ENCODE measurements at places on chromosomes 4 and X.

- DNase-seq = no peak
These were observed 9.8 kb downstream of the TMEM255A start for GRCh38 chrX:120301497-120301896.

GRCh38 chr4:6193399-6193798, 7.0 kb downstream of the JAKMIP1 start:
- DNase-seq = no peak

DNA sequence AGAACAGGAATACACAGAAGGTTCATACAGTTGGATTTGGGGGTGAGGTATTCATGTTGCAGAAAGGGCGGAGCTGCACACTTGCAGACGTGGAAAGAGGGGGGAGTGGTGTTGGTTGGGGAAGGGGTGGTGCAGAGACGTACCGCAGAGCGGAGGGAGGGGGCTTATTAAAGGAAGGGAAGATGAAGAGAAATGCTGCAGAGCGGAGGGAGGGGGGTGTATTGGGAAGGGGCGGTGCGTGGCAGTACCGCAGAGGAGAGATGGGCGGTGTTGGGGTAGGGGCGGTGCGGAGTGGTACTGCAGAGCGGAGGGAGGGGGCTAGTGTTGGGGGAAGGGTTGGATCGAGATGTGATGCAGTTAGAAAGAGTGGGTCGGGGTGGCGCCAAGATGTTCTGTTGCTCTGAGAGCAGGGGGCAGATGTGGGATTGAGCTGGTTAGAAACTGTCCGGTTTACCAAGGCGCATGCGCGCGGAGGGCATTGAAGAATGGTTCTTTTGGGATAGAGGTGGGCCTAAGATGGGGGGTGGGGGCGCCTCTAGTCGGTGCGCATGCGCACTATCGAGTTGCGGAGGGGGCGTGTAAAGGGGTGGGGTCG, 900 bp downstream of the TRO start:
- peak; percentile 50 for DNase-seq

- DNase-seq = no peak
These were observed 58.1 kb downstream of the NIPAL1 start for GRCh38 chr4:48074657-48075056.

DNA sequence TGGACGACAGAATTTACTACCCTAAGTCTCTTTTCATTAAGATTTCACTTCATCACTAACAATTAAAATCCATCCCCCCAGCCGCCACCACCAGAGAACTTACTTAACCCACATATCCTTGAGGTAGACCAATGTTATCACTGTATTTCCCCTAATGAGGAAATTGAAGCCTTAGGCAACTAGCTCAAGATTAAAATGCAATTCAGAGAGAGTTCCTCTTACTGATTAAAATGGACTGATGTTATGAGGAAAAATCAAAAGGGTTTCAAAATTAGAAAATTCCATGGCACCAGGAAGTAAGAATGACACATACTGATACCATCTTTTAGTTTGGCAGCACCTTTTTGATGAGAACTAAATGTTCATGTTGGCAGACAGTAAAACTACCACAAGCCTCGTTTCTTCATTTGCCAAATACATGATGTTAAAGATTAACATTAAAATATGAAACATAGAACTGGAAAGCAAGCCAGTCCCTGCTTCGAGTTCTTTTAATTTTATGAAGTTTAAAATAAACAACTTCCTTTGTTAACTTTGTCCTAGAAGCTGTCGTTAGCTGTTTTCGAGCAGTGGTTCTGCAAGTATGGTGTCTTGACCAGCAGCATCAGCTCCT, 69.3 kb upstream of the CCDC160 start:
- no peak for DNase-seq

GRCh38 chrX:107683124-107683895, 55.0 kb downstream of the PRPS1 start:
- DNase-seq = no peak

DNA sequence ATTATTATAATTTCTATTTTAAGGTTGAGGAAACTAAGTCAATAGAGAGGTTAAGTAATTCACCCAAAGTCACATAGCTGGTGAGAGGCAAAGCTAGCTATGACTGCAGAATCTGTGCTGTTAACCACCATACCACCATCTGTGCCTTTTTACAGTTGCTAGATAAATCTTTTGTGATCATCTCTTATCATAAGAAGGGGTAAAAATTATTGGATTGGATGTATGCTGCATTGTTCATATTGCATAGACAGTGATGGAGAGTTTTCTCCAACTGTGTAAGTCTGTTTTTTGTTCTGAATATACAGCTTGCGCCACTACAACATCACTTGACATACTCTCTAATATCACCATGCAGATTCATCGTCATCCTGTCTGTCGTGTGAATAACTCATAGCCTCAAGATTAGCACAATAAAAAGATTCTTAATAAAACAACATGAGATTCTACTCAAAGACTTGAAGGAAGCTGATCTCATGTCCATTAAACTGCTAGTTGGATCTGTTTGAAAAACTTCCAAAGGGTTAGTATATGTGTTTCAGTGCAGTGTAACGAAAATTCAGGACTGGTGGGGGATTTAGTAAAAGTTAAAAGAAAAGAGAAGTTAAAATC, 495.9 kb downstream of the SPRY1 start:
- DNase-seq = no peak

DNA sequence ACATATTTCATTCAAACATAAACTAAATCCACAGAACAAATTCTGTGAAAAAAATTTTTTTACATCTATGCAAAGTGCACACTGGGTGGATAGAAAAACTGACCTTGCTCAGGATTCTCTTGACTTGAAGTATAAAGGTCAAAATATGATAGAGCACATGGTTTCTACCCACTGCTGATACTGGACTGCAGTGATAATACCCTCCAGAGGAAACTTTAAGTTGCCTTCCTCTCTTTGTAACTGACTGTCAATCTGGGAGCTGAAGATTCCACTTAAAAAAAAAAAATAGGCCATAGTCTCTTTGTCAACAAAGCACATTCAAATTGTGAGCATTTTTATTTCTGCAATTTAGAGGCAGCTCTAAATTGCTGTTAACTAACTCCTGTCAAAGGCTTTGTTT, 3.2 kb upstream of the AMMECR1 start:
- DNase-seq = no peak

GRCh38 chr4:154314248-154314647, 177.4 kb downstream of the DCHS2 start:
- DNase-seq = no peak

DNA sequence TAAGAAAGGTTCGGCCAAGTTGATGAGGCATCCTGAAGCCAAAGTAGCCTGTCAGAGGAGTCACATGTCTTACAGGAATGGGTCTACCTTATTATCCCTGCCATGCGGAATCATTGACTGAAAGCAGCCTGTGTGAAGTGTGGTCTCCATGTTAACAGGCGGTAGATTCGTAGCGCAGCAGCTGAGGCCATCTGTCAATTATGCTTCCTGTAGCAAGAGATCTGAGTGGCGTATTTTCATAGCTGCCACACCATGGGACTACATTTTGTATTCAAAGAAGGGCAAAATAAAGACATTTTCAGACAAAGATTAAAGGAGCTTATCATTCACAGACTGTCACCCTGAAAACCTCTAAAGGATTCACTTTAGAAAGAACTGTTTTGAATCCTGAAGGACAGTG, 11.2 kb upstream of the MED14 start:
- DNase-seq = no peak

GRCh38 chrX:74529311-74529710, 85.1 kb downstream of the RLIM start:
- no peak for DNase-seq

GRCh38 chr4:169099771-169100180, 89.7 kb upstream of the CBR4 start:
- DNase-seq = no peak

GRCh38 chr4:39565878-39566600, 38.8 kb upstream of the UGDH start:
- no peak for DNase-seq

GRCh38 chr4:80388284-80388607, 52.7 kb downstream of the CFAP299 start:
- no peak for DNase-seq

- DNase-seq = no peak
These were observed 78.5 kb downstream of the MSN start for GRCh38 chrX:65745992-65746391.

DNA sequence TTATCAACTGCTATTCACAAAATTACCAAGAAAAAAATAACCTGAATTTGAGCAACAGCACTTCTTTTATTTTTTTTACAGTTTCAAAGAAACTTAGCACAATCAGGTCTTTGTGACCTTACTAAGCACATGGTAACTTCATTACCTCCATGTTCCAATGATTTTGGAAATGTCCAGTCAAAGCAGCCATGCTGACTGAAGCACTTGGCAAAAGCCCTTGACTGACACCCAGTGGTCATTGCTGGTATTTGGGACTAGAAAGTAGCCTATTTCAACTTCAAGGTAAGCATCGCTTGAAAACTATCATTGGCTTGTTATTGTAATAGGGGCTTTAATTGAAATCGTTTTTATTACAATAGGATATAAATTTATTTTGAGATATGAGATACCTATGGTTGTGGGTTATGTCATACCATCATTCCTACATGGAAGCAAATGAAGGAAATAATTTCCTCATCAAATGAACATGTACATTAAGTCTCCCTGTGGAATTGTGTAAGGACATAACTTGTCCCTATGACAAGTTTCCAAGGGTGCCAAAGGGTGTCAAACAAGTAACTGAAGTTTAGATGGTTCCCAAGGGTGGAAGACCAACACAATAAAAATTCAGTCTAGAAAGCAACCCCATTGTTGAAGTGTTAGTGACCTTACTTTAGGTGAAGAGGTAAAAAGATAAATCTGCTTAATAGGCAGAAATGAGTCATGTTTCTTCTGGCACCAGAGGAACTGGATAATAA, 15.2 kb upstream of the ANXA10 start:
- peak; percentile 6 for DNase-seq

- DNase-seq = no peak
These were observed 38.1 kb downstream of the PNPLA4 start for GRCh38 chrX:7889135-7889534.

DNA sequence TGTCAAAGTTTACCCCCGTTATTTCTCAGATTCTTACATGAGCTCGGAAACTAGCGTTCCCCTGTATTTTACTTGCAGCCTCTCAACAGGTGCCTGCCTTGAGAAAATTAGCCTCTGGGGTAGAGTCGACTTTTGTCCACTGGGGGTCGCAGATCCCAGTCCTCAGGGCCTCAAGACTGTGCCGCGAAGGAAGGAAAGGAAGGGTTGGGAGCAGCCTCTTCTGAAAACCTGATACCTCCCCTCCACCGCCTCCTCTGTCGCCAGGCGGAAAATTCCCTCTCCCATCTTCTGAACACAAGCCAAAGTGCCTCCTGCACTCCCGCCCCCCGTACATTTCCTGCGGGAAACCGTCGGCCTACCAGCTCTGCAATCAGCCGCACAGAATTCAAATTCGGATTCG, 44.4 kb upstream of the TMSB15B start:
- peak; percentile 22 for DNase-seq

- no peak for DNase-seq
These were observed 13.0 kb downstream of the SEPTIN11 start for GRCh38 chr4:76962406-76963130.

DNA sequence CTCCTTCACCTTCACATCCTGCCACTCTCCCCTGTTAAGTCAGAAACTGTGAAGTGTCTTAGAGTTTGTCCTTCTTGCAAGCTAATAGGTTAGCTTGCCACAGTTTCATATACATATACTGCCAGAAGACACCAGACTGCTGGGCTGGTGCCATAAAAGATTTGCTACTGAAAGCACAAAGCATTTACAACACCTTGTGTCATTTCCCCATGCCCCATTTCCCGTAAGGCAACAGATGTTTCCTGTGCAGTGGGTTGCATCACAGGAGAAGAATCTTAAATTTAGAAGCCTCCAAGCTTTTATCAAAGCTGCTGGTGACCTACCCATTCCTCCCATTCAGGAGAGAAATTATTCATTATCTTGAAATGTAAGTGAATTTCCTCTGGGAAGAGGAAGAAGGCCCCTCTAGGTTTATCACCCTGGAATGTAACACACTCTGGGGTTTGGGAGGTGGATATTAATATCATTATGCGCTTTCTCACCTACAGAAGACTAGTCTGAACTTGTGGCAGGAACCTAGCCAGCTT, 34.5 kb upstream of the RAB33B start:
- no peak for DNase-seq

DNA sequence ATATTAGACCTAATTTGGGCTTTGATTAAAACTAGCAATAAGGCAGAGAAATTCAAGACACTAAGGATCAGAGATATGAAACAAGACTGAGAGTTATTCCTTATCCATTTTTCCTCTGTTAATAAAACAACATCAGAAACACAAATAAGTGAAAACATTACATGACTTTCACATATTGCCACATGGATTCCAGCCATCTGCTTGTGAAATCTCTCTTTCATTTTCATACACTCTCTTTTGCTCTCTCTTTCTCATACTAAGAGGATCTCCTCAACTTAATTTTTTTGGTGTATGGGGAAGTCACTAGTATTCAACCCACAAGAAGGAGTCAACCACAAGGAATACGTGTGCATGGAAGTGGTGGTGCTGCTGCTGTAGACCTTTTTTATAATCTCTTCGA, 183.0 kb downstream of the LDB2 start:
- DNase-seq = no peak

DNA sequence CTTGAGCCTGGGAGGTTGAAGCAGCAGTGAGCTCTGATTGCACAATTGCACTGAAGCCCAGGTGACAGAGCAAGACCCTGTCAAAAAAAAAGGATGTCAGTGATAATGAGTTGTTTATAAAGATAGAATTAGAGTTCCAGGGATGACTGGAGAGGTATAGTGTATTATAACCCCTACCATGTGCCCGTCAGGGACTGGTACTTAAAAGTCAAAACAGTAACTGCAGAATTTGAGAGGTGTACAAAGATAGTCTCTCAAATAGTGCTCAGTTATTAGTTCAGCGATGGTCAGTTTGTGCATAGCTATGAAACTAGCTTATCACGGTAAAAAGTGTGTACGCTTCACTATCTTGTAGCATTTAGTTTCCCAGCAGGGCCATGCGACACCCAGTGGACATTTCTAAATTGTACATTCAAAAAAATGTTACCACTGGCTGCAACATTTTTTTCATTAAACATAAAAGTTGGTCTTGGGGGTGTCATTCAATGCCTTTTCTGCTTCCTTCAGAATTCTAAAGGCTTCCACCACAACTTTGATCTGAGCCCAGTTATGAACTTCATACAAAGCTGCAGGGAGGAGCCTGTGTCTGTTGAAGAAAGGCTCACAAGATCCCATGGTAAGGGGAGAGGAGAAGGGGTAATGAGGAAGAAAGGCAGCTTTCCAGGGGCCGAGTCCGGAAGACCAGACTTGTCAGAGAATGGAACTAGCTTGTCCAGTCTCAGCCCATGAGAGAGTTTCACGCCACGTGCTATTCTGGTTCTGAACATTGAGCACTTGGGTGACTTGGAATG, 9.2 kb upstream of the GYG2 start:
- DNase-seq = no peak
